Right ventricle myocardium inferior (tissue), 1 donor: ENCODE measurements at places on chromosomes 2 and 18. TPM values are rescaled to one million over a fixed set of nuclear protein-coding genes. Genes with fewer than 3 reads are reported as not detected.

The TBR1 gene
- total RNA-seq = not detected

The MERTK gene
- 6.6 TPM for total RNA-seq

- DNase-seq = no peak
Observed at GRCh38 chr2:31108561-31109286, 29.5 kb downstream of the GALNT14 start.

GRCh38 chr18:46715062-46715461, 41.8 kb downstream of the ST8SIA5 start:
- no peak for DNase-seq
